ENCODE measurements at places on chromosomes 2 and 18. TPM values are rescaled to one million over a fixed set of nuclear protein-coding genes. Genes with fewer than 3 reads are reported as not detected.

CABYR gene
- 2.6 TPM for polyA plus RNA-seq

ASPRV1 gene
- polyA plus RNA-seq, result 1.6 TPM

NBEAL1 gene
- 13.7 TPM for polyA plus RNA-seq

KCNG3 gene
- polyA plus RNA-seq, result 0.20 TPM

C2orf80 gene
- polyA plus RNA-seq, result not detected

ZSWIM2 gene
- polyA plus RNA-seq, result not detected

LOXHD1 gene
- polyA plus RNA-seq, result not detected

ALPI gene
- polyA plus RNA-seq, result not detected

AGXT gene
- polyA plus RNA-seq, result 0.99 TPM

TEX51 gene
- polyA plus RNA-seq, result not detected

SUMO1 gene
- polyA plus RNA-seq, result 217 TPM

ETAA1 gene
- 14.2 TPM for polyA plus RNA-seq

POTEI gene
- 2.0 TPM for polyA plus RNA-seq

NEDD4L gene
- 38.2 TPM for polyA plus RNA-seq

GPR155 gene
- polyA plus RNA-seq, result 8.5 TPM

REEP1 gene
- 19.3 TPM for polyA plus RNA-seq

HAAO gene
- polyA plus RNA-seq, result 0.43 TPM

PRR30 gene
- not detected for polyA plus RNA-seq

SERPINB12 gene
- polyA plus RNA-seq, result not detected

ABHD1 gene
- 2.0 TPM for polyA plus RNA-seq

ALLC gene
- not detected for polyA plus RNA-seq

INHA gene
- polyA plus RNA-seq, result 39.1 TPM

RNF125 gene
- polyA plus RNA-seq, result 0.99 TPM

LHCGR gene
- 0.51 TPM for polyA plus RNA-seq

SNRNP27 gene
- polyA plus RNA-seq, result 96.7 TPM

CYP27A1 gene
- polyA plus RNA-seq, result 125 TPM

MAP3K2 gene
- 40.2 TPM for polyA plus RNA-seq

SERPINB10 gene
- not detected for polyA plus RNA-seq

RASGRP3 gene
- polyA plus RNA-seq, result 46.3 TPM

GPR39 gene
- 7.7 TPM for polyA plus RNA-seq

RGPD3 gene
- 0.05 TPM for polyA plus RNA-seq

GAL3ST2 gene
- polyA plus RNA-seq, result not detected

EML4 gene
- 45.5 TPM for polyA plus RNA-seq

AOX1 gene
- polyA plus RNA-seq, result not detected

REG1A gene
- 1.3 TPM for polyA plus RNA-seq

ACP1 gene
- polyA plus RNA-seq, result 216 TPM

Measured in cardiac muscle cell (in vitro differentiated cells and primary cell).